ENCODE measurements at places on chromosomes 6 and 20.

DNA sequence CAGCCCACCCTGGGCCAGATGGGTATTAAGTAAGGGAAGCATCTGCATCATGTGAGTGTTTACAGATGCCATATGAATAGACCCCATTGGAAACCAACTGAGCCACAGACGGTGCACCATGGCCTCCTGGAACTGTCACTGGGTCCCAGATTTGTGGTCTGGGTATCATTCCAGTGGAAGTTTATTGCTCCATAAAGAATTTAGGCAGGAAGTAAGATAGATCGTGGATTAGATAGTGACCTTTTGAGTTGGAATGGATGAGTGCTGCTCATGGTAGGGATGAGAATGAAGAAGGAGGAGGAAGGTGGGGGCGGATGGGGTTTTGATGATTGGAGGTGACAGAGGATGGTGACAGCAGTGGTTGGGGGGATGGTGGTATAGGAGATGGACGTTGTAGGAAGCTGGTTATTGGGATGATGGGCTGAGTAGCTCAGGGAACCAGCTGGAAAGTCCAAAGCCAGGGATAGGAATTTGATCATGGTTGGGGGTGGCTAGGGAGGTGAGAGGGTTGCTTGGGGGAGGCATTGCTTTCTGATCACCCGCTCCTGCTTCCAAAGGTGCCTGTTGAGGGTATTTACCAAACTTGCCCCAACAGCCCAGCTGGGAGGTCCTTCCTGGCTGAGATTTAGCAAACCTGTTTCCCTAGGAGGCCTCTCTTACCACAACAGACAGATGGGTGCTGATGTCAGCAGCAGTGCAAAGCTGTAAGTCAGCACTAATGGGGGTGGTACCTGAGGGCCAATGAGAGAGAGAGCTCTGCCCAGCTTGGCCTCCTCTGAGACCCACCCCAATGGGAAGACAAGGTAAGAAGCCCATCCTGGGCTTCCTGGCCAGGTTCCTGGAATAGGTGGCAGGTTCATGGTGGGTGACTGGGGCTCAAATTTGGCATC is 78.0 kb downstream of the VEGFA start:
- no peak for DNase-seq

DNA sequence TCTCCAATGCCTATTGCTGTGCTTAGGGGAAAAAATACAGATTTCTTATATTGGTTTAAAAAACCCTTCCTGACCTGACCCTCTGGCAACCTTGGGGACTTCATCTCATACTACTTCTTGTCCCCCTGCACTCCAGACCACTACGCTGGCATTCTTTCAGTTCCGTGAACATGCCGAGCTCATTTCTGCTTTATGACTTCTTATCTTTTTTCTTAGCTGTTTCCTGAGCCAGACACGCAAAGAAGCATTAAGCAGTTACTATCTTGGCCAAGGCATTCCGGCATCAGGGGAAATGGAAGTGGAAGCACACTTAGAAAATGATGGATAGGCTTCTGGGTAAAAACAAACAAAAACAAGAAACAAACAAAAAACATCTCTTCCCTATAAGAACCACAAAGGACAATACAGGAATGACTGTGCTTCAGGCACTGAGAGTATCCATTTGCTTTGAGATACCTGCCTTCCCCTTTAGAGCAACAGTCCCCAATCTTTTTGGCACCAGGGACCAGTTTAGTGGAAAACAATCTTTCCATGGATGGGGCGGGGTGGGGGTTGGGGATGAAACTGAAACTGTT is 4.4 kb upstream of the CCDC28A start:
- DNase-seq, result no peak

DNA sequence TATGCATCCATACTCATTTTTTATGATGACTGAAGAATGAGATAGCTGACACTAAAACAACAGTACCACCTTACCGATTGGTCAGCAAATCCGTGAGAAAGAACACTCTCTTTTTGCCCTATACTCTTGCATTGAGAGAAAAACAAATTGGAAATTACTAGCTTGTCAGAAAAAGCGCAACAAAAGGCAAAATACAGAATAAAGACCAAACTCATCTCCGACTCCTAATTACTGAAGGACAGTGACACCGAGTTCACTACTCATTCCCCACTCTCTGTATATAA is 2.1 kb downstream of the MCUR1 start:
- no peak for DNase-seq

- DNase-seq, result no peak
These were observed 674 bp upstream of the CCM2L start for GRCh38 chr20:32009564-32009963.

GRCh38 chr6:159727717-159728445 is 575 bp downstream of the WTAP start:
- no peak for DNase-seq

GRCh38 chr20:8082989-8083388 is 49.1 kb upstream of the PLCB1 start:
- DNase-seq, result no peak

DNA sequence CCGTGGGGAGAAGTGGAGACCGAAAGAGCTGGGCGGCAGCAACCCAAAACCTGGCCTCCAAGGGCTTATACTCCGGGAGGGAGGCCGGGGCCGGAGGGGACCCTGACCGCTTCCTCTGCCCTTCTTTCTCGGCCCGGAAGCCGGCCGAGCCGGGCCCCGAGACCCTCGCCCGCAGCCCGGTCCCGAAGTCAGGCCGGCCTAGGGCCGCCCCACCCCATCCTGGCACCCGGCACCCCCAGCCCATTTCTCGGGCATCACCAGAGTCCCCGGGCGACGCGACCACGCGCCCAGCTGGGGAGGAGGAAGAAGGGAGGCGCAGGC is 572 bp upstream of the ZDHHC14 start:
- no peak for DNase-seq

DNA sequence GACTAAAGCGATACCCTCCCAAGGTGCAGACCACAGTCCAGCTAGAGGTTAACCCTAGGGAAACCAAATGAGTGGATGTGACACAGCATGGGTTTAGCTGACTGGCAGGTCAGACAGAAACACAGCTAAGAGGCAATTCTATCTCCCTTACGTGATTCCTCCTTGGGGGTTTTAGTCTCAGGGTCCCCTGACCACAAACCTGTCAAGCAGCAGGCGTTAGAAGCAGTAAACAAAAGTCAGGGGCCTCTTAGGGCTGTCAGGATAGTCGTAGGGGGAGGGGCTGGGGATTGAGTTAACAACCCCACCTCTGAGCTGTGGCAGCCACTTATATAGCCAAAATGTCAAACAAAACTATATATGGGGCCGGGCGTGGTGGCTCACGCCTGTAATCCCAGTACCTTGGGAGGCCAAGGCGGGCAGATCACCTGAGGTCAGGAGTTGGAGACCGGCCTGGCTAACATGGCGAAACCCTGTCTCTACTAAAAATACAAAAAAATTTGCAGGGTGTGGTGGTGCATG is 13.6 kb downstream of the KCNK5 start:
- DNase-seq, result no peak

DNA sequence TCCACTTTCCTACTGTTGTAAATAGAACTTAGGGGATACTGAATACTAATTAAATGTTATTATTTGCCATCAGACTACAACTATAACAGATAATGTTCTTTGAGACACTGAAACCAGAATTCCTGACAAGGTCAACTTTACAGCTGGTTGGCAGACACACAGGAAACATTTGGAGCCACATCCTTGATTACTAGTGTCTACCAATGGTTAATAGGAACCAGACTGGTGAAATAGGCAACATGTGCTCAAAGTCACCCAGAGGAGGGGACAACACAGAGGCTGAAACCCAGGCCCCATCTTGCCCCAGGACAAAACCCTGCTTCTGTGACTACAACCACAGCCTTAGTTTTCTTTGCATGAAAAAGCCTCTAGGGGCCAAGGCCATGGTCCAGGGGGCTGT is 47.8 kb upstream of the NT5E start:
- no peak for DNase-seq

GRCh38 chr6:73943930-73944652 is 248.1 kb downstream of the CD109 start:
- DNase-seq, result no peak

DNA sequence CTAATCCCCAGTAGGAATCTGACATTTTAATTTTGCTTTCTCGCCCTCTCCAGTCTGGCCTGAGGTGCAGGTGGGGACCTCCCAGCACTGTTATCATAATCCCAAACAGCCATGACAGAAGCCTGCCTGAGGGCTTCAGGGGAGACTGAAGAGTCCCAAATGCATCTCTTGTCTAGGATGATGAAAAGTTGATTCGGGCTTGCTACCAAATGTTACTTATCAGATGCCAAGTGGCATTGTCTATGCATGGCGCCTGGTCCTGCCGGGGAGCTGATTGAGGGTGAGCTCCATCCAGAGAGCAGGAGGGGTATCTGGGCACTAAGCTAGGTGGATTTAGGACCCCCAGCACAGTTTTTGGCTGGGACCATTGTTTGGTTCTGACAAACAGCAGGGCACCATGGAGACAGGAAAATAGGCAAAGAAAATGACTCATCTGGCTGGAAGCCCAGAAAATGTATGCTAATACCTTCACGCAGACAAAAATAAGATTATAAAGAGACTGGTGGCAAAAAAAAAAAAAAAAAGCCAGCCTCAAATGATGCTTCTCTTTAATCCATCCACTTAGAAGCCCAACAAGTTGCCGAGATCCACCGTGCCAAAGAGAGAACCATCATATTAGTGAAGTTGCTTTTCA is 513.7 kb upstream of the SULF2 start:
- DNase-seq, result no peak

GRCh38 chr6:107879941-107880340 is 55.8 kb upstream of the SCML4 start:
- no peak for DNase-seq

DNA sequence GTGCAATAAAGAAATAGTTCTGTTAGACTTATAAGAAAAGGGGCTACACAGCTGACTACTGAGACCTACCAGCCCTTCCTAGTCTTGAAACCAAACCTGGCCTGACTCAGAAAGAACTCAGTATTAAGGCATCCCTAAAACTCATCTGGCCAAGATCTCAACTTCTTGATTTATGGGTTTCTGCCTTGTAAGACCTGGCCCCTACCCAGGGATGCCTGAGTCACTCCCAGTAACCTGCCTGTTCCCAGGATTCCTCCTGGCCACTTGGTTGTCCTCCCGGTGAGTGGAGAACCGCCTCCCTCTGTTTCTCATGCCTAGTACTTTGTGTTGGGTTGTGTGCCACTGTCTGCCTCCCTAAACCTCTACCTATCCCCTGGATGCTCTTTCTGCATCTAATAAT is 189.4 kb upstream of the PREP start:
- DNase-seq, result no peak

DNA sequence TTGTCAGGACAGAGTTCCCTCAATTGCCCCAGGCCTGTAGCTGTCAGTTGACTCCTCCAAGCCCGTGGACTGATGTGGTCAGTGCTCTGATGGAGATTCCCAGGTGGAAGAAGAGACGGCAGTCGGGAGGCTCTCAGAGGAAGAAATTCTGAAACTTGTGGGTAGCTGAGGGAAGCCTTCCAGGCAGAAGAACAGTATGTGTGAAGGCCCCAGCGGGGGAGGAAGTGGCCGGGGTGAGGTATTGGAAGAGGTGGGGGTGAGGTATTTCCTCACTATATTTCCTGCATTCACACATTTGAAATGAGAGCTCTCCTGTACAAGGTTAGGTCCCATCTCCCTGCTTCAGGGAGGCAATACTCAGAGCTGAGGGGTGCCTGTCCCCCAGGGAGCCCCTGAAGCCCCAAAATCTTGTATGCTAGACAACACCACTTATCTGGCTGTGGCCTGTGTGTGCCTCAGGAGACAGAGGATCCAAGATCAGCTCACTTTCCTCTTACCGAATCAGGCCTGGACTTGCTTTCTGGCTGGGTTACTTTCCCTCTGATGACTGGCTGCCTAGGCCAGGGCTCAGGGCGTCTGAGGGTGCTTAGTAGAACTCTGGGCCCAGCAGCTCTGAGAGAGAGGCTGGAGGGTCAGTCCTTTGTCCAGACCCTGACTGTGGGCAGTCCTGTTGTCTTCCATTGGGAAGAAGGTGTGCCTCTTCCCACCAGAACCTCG is 49.3 kb upstream of the MYL9 start:
- DNase-seq, result no peak

- DNase-seq, result no peak
These were observed 223.7 kb downstream of the CDH4 start for GRCh38 chr20:61475729-61476128.

- no peak for DNase-seq
These were observed 107.9 kb upstream of the FLRT3 start for GRCh38 chr20:14445310-14445709.

- DNase-seq, result no peak
These were observed 87.4 kb upstream of the KCNK16 start for GRCh38 chr6:39409889-39410288.

- DNase-seq, result no peak
These were observed 954.3 kb downstream of the KIF16B start for GRCh38 chr20:15618912-15619311.

- no peak for DNase-seq
These were observed 111.2 kb upstream of the HIVEP1 start for GRCh38 chr6:11900662-11901598.

GRCh38 chr20:41061155-41061554 is 32.5 kb downstream of the TOP1 start:
- DNase-seq, result no peak

DNA sequence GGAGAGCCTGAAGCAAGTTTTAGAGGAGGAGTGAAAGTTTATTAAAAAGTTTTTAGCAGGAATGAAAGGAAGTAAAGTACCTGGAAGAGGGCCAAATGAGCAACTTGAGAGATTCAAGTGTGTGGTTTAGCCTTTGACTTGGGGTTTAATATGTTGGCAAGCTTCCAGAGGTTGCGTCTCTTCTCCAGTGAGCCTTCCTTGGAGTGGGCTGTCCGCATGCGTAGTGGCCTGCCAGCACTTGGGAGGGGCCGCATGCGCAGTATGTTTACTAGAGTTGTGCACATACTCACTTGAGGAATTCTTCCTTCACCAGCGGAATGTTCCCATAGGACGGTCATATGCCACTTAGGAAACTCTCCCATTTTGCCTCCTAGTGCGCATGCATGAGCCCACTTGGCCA is 235.2 kb downstream of the ALDH8A1 start:
- DNase-seq, result no peak

- no peak for DNase-seq
These were observed 51.6 kb upstream of the DACT2 start for GRCh38 chr6:168371185-168371584.

DNA sequence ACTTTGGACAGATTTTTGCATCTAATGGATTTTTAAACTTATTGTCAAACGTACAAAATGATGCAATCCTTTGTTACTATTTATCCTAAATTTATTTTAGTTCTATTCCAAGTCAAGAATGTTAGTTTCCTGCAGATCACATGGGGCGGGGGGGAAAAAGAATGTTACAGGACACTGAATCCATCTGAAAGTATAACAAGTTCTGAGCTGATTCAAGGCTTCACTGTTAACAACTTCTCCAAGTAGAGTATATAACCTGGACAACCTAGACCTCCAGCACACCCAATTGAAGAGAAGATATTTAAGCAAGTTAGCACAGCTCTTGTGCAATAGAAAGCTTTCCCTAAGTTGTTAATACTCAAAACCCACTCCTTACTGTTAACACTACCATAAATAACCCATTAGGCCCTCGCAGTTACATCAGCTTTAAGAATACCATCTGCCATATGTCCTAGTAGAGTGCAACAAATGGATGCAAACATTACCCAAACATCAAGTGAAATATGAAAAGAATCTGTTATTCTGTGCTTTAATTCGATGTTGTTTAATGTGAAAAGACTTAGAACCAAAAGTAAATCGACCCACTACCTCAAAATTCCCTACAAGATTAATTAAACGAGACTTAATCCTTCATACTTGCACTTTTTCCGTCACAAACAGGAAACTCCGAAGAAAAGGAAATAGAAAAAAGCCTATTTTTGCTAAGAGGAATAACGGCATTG is 1.3 kb downstream of the SEC63 start:
- no peak for DNase-seq

GRCh38 chr6:106411643-106412200 is 51.2 kb downstream of the CRYBG1 start:
- no peak for DNase-seq

GRCh38 chr20:25341716-25342680 is 48.6 kb downstream of the ABHD12 start:
- no peak for DNase-seq
